ENCODE measurements at places on chromosomes 6 and 20.

- no peak overlapping the region for H3K27ac ChIP-seq
- no peaks in the 10 kb centered on the region for H3K27me3 ChIP-seq
- no peaks in the 10 kb centered on the region for H3K4me1 ChIP-seq
- DNase-seq, result no peak
- no peaks in the 10 kb centered on the region for H3K36me3 ChIP-seq
These were observed 4.3 kb upstream of the SLPI start for GRCh38 chr20:45258664-45259063.

GRCh38 chr6:20319520-20320357 is 81.9 kb upstream of the E2F3 start:
- peak; percentile 91 for DNase-seq
- no peaks in the 10 kb centered on the region for H3K4me1 ChIP-seq
- H3K36me3 ChIP-seq, result no peaks in the 10 kb centered on the region
- H3K27me3 ChIP-seq, result no peaks in the 10 kb centered on the region
- peak overlapping the region; percentile 58 for H3K27ac ChIP-seq

DNA sequence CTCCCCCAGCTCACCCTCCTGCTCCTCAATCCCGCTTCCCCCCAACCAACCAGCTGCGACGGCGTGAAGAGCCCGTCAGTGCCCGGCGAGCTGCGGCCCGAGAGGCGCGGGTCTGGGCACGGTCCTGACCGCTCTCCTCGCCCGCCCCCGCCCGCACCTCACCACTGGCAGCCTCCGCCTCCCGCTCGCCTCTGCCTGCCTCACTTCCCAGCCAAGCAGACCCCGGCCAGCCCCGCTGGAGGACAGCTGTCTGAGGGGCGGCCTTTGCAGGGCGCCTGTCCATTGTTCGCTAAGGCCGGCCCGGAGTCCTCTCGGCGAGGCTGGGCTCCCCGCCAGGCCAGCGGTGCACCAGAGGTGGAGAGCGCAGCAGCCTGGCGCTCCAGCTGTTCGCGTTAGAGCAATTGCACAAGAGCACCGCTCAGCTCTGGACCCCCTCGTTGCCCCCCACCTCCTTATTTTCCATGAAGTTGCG is 1.3 kb downstream of the SOBP start:
- H3K36me3 ChIP-seq, result no peaks in the 10 kb centered on the region
- H3K4me3 ChIP-seq, result peak overlapping the region; percentile 71
- DNase-seq, result peak; percentile 60
- peaks cover 11% of the 10 kb centered on the region for H3K4me1 ChIP-seq

DNA sequence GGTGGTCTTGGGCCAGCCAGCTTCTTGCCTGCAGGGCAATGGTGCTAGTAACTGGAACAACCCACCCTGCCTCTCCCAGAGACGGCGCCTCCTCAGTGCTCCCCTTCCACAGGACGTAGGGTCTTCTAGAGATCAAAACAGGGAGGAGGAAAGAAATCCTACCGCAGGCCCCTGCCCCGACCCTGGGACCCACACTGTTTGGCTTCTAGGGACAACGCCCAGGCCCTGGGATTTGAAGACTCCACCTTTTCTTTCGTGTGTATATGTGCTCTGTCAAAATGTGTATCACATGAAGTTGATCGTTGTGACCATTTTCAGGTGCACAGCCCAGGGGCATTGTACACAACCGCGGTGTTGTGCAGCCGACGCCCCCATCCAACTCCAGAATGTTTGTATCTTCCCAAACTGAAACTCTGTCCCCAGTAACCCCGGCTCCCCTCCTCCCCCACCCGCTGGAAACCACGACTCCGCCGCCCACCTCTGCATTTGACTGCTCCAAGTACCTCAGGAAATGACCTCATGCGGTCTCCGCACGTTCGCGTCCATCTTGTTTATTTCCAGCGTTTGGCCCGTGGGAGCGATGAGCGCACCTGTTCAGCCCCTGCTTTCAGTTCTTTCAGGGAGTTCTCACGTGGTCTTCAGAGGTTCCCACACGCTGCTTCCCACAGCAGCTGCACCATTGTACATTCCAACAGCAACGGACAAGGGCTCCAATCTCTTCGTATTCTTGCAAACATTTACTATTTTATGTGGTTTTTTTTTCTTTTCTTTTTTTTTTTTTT is 3.4 kb upstream of the BHLHE23 start:
- H3K27me3 ChIP-seq, result no peaks in the 10 kb centered on the region
- H3K36me3 ChIP-seq, result no peaks in the 10 kb centered on the region
- peak overlapping the region; percentile 27 for H3K4me3 ChIP-seq
- peak overlapping the region; percentile 8 for H3K27ac ChIP-seq
- peak; percentile 87 for DNase-seq

DNA sequence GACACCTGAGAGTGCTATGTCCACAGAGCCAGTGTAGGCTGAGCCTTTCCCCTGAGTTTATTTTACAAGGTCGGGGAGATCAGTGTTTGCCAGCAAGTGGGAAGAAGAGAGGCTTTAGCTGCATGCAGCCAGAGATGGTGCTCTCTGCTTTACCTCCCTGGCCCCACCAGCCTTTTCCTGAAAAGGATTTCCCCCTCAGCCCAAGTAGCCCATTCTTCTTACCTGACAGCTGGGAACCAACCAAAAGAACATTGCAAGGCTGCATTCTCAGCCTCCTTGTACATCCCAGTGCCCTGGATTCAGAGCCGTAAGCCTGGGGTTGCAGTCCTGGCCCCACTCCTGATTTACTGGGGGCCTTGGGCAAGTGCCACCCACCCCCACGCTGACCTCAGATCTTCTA is 16.9 kb downstream of the SNPH start:
- H3K36me3 ChIP-seq, result no peaks in the 10 kb centered on the region
- H3K4me1 ChIP-seq, result no peaks in the 10 kb centered on the region
- no peak overlapping the region for H3K4me3 ChIP-seq

Data from Peyer's patch (tissue), 4 donors.